ENCODE measurements at places on chromosomes 7 and 10. TPM values are rescaled to one million over a fixed set of nuclear protein-coding genes. Genes with fewer than 3 reads are reported as not detected.
A peak's percentile ranks its signal among the peaks of the same experiment; 100 is the strongest.

DNA sequence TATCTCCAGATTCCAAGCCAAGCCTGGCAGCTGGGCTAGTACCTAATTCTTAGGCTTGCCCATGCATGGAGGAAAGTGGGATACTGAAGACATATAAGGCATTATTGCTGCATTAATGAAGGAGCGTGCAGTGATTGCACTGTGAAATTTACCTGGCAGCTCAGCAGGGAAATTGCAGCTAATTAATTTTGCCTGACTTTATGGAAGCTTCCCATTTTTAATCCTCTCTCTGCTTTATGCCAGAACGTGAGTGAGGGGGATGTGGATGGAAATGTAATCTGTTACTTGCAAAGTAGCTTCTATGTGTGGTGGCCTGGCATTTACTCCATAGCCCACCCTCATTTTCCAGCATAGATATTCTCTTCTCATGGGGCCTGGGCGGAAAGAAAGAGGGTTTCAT is 134.9 kb downstream of the SH2D4B start:
- no peaks in the 10 kb centered on the region for H3K4me1 ChIP-seq
- no peak overlapping the region for H3K4me3 ChIP-seq
- no peak for DNase-seq
- no peak overlapping the region for H3K27ac ChIP-seq
- no peaks in the 10 kb centered on the region for H3K27me3 ChIP-seq

DNA sequence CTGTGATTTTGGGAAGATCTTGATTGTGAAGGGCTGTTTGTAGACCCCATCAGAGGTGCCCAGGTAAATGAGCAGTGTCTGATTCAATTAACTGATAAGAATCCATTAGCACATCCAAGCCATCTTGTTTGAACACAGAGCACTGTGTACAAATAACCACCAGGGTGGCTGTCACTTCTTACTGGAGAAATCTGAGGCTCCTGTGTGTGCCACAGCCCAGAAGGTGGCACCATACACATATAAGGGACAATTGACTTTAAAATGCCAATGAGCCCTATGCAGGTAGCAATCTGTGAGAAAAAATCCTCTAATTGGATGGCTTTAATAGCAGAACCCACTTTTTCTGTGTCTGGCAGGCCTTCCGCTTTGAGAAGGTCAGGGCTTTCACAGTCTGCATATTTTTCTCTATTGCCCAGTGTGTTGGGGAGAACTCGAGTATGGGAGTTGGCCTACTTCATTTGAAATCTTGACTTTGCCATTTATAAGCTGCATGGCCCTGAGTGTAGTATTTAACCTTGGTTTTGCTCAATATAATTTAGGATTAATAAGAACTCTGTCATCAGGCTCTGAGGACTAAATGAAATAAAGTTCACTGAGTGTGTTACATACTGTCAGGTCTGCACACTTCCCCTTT is 517.4 kb downstream of the CCSER2 start:
- no peak overlapping the region for H3K27ac ChIP-seq
- no peak for DNase-seq
- H3K27me3 ChIP-seq: no peaks in the 10 kb centered on the region
- no peaks in the 10 kb centered on the region for H3K36me3 ChIP-seq

DNA sequence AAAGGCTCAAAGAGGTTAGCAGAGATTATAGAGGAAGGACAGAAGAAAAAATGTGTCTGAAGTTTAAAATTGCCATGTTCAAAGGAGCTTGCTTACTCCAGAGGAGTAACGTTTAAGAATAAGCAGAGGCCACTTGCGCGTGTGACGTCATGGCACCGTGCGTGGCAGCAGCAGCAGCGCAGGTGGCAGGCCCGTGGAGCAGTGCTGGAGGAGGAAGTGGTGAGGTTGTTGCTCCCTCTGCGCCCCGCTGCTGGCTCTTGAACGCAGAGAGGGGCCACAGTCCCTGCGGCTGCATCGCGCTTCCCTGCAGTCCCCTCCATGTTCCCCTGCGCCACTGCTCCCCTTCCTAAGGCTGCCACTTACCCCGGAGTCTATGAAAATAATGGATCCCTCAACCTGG is 37.5 kb downstream of the GDI2 start:
- DNase-seq: no peak
- H3K4me1 ChIP-seq: peaks cover 19% of the 10 kb centered on the region
- H3K4me3 ChIP-seq: no peak overlapping the region
- H3K27ac ChIP-seq: peak overlapping the region; percentile 58

DNA sequence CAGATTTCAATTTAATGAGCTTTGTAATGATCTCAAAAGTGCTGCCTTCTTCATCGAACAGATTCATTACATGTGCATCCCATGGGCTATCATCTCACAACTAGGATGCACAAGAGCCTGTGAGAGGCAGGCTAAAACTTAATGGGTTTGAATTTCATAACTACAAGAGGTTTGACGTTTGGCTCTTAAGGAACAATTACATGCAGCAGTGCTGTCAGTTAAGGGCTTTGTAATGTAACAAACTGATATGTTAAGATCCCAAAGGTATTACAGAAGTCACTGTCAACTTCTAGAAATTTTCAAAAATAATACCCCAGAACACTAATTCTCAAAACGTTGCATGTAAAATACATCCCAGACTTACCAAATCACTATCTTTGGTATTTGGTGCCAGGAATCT is 33.2 kb downstream of the KIF20B start:
- no peak overlapping the region for H3K4me3 ChIP-seq
- no peaks in the 10 kb centered on the region for H3K4me1 ChIP-seq
- DNase-seq: no peak
- H3K36me3 ChIP-seq: no peaks in the 10 kb centered on the region
- H3K27me3 ChIP-seq: no peaks in the 10 kb centered on the region
- no peak overlapping the region for H3K27ac ChIP-seq

GRCh38 chr7:80679921-80680907 is 41.8 kb downstream of the CD36 start:
- DNase-seq: no peak
- H3K36me3 ChIP-seq: no peaks in the 10 kb centered on the region
- no peaks in the 10 kb centered on the region for H3K27me3 ChIP-seq
- peaks cover 15% of the 10 kb centered on the region for H3K4me1 ChIP-seq

The SPAG6 gene
- 0.12 TPM for total RNA-seq

- H3K27me3 ChIP-seq: no peaks in the 10 kb centered on the region
- H3K27ac ChIP-seq: peak overlapping the region; percentile 25
- peaks cover 5% of the 10 kb centered on the region for H3K4me1 ChIP-seq
- DNase-seq: peak; percentile 73
- no peaks in the 10 kb centered on the region for H3K36me3 ChIP-seq
Measured at GRCh38 chr7:55254596-55255495, 110.3 kb upstream of the LANCL2 start.

DNA sequence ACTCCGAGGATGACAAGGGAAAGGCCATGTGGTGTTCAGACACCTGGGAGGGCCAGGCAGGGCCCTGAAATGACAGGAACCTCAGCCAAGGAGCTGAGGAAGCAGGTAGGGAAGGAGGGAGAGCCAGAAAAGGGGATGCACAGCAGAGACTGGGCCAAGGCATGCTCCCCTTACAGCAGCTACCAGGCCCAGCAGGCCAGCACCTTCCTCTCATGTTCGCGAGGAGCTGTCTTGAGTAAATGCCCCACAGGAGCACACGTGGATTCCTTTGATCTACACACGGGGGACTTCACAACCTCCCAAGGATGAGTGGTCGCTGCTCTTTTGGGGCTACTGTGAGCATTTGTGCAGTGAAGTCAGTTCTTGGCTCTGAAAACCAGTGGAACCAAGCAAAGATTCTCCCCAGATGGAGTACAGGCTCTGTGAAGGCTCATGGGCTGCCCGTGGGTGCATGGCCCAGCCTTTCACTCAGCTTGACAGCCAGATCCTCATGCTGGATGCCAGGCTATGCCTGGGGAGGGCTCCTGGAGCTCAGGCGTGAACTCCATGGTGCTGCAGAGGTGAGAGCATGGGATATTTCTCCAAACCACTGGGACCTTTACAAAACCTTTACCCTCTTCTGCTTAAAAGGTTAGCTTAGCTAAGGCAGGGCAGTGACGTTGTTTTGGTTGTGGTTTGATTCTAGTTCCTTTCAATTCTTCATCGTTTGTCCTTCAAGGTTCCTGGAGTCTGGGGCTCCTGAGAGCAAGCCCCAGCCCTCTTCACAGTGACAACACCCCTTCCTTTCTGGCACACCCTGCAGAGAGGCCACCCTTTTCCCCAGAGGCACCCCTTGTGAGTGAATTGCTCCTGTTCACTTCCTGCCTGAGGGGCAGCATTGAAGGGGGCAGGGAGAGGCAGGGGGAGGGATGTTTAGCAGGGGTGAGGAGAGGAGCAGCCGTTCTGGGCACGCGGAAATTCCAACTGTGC is 74.2 kb upstream of the ZPBP start:
- H3K4me3 ChIP-seq: no peak overlapping the region
- no peaks in the 10 kb centered on the region for H3K36me3 ChIP-seq
- H3K27ac ChIP-seq: no peak overlapping the region
- H3K4me1 ChIP-seq: no peaks in the 10 kb centered on the region
- no peak for DNase-seq

The LBX1 gene
- total RNA-seq: 10.7 TPM

DNA sequence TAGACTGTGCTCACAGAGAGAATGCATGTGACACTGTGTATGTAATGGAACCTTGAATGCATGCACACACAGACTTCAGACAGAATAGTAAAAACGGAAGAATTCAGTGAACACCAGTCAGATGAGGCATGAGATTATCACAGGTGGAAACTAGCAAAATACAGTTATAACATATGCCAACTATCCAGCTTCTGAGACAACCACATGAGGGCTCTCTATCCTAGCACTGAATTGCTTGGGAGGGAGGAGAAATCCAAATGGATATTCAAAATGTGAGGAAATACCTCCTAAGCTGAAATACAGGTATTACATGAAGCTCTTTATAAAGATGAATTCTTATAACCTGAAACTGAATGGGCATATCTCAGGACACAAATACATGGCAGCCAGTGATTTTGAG is 30.6 kb downstream of the GARS1 start:
- H3K36me3 ChIP-seq: peaks cover 88% of the 10 kb centered on the region
- H3K4me1 ChIP-seq: no peaks in the 10 kb centered on the region
- H3K27ac ChIP-seq: no peak overlapping the region
- H3K27me3 ChIP-seq: no peaks in the 10 kb centered on the region

The SLC26A3 gene
- 12.7 TPM for total RNA-seq

DNA sequence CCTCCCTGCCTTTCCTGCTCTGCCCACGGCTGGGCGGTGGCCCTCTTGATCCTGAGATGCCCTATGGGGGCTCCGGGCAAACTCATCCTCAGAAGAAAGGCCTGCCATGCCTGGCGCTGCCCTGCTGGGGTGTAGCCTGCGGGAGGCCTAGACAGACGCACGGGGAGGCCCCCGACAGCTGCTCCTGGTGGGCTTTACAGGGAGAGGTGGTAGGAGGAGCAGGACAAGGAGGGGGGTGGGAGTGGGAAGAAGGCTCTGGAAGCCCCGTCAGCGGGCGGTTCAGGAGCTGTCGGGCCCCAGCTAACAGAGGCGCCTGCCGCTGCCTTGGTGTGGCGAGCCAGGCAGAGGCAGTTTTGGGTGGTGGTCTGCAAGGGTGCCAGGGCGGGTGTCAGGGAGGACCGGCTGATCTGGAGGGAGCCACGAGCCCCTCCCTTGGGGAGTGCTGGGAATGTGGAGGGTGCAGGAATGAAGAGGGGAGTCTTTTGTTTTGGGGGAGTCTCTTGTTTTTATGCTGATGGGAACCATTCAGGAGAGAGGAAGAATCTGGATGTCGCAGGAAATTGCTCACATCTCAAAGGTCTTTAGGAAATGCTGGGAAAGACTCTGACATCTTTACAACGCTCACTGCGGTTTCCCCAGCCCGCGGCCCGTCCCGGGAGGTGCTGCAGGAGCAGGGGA is 63.5 kb downstream of the CFAP46 start:
- H3K27ac ChIP-seq: no peak overlapping the region
- H3K4me1 ChIP-seq: no peaks in the 10 kb centered on the region
- H3K4me3 ChIP-seq: no peak overlapping the region

GRCh38 chr7:44398953-44399574 is 73.7 kb upstream of the CAMK2B start:
- H3K27me3 ChIP-seq: no peaks in the 10 kb centered on the region
- H3K4me3 ChIP-seq: peak overlapping the region; percentile 11
- peaks cover 53% of the 10 kb centered on the region for H3K4me1 ChIP-seq
- peak overlapping the region; percentile 83 for H3K27ac ChIP-seq

GRCh38 chr7:96248405-96248804 is 73.5 kb downstream of the SLC25A13 start:
- no peaks in the 10 kb centered on the region for H3K27me3 ChIP-seq
- no peak overlapping the region for H3K27ac ChIP-seq
- no peak for DNase-seq

DNA sequence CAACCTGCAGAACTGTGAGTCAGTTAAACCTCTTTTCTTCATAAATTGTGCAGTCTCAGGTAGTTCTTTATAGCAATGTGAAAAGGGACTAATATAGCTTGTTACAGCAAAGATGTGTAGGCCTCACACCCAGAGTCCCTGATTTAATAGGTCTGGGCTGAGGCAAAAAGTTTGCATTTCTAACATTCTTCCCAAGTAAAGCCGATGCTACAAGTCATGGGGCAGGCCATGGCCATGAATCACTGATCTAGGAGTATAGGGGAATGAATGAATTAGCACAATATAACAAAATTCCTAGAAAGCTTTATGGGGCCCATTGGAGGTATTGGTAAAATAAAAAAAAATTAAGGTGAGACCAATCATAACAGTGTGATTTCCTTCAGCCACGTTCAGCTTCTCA is 11.5 kb upstream of the AASS start:
- no peaks in the 10 kb centered on the region for H3K27me3 ChIP-seq
- H3K36me3 ChIP-seq: no peaks in the 10 kb centered on the region
- no peaks in the 10 kb centered on the region for H3K4me1 ChIP-seq
- no peak overlapping the region for H3K27ac ChIP-seq
- no peak overlapping the region for H3K4me3 ChIP-seq

GRCh38 chr10:101961591-101962498 is 94.1 kb downstream of the ARMH3 start:
- no peak overlapping the region for H3K4me3 ChIP-seq
- DNase-seq: peak; percentile 85
- peak overlapping the region; percentile 91 for H3K27ac ChIP-seq
- peaks cover 45% of the 10 kb centered on the region for H3K4me1 ChIP-seq
- H3K27me3 ChIP-seq: no peaks in the 10 kb centered on the region

Data from gastrocnemius medialis (tissue), 4 donors.